ENCODE measurements at places on chromosomes 16 and 17.

DNA sequence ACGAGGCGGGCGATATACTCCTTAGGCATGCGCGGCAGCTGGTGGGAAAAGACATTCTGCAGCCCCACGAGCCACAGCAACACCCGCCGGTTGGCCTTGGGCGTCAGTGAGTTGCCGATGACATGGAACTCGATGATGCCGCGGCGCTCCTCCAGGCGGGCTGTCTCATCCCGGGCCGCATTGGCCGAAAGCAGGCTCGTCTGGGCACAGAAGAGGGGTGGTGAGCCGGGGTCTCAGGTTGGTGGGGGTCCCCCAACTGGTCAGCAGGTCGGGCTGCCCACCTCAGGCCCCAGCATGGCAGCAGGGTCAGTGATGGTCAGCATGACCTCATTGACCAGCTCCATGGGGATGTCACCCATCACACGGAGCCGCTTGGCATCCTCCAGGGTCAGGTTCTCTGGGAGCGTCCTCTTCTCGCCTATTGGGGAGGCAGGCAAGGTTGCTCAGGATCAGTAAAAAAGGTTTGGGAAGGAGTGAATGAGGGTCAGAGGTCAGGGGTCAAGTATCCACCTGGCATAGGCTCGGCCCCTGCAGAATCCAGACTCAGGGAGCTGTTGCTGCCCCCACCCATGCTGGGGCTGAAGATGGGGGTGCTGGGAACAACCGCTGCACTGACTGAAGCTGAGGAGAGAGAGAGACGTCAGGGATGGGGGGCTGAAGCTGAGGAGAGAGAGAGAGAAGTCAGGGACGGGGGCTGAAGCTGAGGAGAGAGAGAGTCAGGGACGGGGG lies 3.6 kb downstream of the KAT2A start:
- no peaks in the 10 kb centered on the region for H3K27me3 ChIP-seq
- H3K27ac ChIP-seq, result no peak overlapping the region
- no peak for DNase-seq
- H3K4me1 ChIP-seq, result peaks cover 15% of the 10 kb centered on the region

DNA sequence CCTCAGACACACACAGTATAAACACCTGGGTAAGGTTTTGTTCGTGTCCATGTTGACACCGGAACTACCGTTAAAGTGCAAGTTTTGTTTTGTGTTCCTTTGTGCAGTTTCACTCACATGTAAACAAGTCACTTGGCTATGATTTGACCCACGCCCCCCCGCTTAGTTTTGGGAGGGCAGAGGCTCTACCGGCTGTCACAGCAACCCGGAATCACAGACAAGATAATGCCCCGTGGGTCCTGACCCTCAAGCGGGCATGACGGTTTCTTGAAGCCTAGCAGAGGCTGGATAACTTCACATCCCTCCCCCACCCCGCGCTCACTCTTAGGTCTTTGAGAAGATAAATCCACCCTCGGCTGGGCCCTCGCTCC lies 1.7 kb downstream of the RASD1 start:
- H3K27me3 ChIP-seq, result no peaks in the 10 kb centered on the region
- no peaks in the 10 kb centered on the region for H3K36me3 ChIP-seq
- peak overlapping the region; percentile 30 for H3K4me3 ChIP-seq
- no peaks in the 10 kb centered on the region for H3K4me1 ChIP-seq
- DNase-seq, result no peak
- peak overlapping the region; percentile 86 for H3K27ac ChIP-seq

DNA sequence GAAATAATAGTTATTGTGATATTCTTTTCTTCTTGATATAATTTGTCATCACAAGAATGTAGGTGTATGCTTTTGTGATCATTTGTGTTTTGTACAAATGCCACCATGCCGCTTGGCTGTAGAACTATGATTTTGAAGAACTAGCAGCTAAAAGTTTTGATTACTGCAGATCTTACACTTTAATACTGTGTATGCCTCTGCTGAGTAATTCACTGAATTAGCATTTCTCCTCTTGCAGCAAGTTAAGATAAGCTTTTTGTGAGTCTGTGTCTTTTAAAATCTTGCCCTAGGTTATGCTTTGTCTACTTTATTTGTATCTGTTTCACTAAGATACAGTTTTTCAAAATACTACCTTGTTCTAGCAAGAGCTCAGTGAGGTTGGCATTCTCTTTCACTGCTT lies 326.5 kb upstream of the TBX2 start:
- H3K4me3 ChIP-seq, result no peak overlapping the region
- H3K27me3 ChIP-seq, result no peaks in the 10 kb centered on the region
- no peaks in the 10 kb centered on the region for H3K36me3 ChIP-seq
- H3K4me1 ChIP-seq, result no peaks in the 10 kb centered on the region
- DNase-seq, result no peak

DNA sequence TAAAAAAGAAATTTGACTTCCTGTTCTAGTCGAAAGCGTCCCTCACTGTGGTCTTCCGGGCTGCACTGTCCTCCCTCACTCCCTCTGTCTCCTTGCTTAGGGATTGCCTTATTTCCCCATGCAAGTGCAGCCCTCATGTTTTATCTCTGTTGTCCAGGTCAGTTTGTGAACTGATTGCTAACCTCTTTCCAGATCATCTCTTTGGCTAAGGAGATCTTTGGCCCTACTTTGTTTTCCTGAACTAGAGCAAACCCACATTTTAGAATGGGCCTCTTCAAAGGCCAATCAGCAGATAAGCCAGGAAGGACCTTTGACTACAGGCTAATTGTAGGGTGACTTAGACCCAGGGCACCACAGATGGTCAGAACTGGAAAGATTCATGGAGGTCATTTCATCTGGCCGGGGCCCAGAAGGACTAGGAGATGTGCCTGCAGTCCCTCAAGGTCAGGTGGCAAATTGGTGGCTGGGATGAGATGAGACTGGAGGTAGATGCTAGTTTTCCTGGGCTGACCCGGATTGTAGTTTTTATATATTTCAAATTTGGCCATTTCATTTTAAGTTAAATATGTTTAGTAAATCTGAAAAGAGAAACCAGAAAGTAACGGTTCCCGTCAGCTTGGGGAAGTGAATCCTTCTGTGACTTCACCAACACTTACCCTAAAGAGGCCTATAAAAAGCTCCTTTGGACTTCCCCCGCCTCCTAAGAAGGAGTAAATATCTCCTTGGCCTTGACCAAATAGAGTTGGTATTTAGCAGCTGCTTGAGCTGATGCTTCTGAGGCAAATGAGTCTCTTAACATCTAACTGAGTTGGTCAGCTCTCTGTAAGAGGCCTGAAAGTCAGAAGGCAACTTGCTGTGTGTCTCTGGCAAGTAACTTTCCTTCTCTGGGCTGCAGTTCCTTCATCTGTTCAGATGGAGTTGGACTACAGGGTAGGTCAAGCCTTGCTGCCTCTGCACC lies 6.2 kb upstream of the SLC25A19 start:
- no peak for DNase-seq
- no peaks in the 10 kb centered on the region for H3K4me1 ChIP-seq

Data from uterus (tissue), 4 donors.